ENCODE measurements at places on chromosomes 4 and X.

- no peak for DNase-seq
These were observed 8.4 kb upstream of the HERC3 start for GRCh38 chr4:88583631-88584470.

DNA sequence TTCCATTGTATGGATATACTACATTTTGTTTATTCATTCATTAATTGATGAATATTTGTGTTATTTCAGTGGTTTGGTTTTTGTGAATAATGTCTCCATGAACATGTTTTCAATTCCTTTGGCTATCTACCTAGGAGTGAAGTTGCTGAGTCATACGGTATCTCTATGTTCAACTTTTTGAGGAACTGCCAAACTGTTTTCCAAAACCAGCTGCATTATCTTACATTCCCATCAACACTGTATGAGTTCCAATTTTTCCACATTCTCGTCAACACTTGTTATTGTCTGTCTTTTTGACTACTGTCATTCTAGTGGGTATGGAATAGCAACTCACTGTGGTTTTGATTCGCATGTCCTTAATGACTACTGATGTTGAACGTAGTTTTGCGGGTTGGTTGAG lies 388.6 kb upstream of the MAGEB2 start:
- DNase-seq = no peak

- DNase-seq = peak; percentile 65
These were observed 130.1 kb upstream of the TECRL start for GRCh38 chr4:64539234-64539849.

DNA sequence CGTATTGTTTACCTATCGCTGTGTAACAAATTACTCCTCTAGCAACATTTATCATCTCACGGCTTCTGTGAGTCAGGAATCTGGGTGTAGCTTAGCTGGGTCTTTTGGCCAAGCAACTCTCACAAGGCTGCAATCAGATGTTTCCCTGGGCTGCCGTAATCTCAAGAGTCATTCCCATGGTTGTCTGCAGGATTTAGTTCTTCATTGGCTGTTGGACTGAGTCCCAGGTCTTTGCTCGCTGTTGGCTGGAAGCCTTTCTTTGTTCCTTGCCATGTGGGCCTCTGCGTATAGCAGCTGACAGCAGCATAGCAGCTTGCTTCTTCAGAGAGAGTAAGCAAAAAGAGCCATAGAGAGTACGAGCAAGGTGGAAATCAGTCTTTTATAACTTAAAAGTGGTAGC lies 16.8 kb downstream of the POLR2B start:
- peak; percentile 81 for DNase-seq

GRCh38 chrX:135974279-135974856 lies 580 bp upstream of the MMGT1 start:
- DNase-seq = no peak

GRCh38 chr4:2954358-2955185 lies 8.6 kb downstream of the NOP14 start:
- DNase-seq = no peak

DNA sequence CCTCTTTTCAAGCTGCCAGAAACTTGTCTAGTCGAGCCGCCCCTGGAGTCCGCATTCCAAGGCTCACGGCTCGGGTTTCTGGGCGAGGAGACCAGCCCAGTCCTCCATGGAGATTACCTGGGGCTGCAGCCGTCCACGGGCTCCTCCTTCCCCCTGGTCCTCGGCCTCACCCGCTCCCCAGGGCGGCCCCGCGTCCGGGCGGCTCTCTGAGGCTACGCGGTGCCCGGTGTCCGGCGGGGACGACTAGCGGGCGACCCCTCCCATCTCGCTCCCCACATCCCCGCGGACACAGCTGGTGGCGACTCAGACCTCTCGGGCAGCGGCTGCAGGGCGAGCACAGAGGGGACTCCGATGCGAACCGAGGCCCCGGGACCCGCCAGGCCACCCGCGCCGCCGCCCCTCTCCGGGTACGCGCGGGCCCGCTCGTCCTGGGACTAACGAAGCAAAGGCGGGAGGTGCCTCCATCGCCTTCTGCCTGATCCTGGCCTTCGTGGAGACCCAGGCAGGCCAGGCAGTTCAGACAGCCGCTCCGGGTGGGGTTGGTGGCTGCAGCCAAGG lies 159.4 kb downstream of the TRAM1L1 start:
- peak; percentile 5 for DNase-seq

GRCh38 chrX:67780694-67781109 lies 236.9 kb downstream of the AR start:
- peak; percentile 67 for DNase-seq

DNA sequence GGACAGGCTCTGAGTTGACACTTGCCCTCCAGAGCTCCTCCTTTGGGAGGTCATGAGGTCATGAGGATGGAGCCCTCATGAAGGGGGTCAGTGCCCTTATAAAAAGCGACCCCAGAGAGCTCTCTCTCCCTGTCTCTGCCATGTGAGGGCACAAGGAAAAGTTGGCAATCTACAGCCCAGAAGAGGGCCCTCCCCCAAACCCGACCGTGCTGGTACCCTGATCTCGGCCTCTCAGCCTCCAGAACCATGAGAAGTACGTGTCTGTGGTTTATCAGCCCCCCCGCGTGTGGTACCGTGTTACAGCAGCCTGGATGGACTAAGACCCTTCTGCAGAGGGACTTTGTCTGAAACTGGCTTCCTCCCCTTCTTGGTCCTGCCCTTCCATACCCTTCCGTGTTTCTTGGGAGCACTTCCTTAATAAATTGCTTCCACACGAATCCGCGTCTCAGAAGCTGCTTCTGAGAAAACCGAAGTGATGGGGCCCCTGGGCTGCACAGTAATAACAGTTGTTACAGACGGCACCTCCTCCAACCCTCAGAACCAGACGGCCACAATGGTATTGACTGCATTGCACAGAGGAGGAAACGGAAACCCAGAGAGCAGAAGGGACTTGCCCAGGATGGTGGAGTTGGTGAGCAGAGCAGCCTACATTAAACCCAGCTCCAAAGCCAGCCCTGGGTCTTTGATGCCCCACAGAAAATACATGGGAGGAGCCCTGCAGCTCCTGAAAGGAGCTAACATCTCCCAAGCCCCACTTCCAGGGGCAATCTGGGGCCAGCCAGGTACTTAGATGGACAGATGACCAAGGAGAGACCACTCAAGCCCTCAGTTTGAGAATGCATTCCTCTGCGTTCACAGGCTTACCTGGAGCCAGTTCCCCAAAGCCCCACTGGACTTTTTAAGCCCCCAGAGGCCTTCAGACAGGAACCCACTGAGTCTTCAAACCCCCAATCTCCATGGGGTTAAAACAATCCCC lies 242.7 kb downstream of the BCOR start:
- DNase-seq = no peak

- DNase-seq = no peak
These were observed 258.6 kb downstream of the CAMK2D start for GRCh38 chr4:113502906-113503305.

- no peak for DNase-seq
These were observed 594.7 kb upstream of the GALNT7 start for GRCh38 chr4:172573899-172574298.

DNA sequence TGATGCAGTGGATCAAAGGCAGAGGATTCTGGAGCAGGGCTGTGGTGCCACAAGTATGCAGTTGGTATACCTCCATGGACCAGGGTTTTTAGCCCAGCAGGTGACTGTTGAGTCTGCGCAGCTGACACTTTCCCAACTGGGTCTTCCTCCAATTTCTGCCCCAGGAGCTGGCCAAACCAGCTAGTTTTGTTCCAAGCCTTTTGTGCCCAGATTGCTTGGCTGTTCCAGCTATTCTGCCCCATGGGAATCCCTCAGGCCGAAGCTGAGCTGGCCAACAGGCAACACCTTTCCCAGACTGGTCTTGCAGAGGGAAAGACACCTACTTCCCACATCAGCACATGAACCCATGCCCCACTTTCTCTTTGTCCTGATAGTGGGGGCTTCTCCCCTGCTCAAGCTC lies 22.8 kb upstream of the ANKRD17 start:
- no peak for DNase-seq

DNA sequence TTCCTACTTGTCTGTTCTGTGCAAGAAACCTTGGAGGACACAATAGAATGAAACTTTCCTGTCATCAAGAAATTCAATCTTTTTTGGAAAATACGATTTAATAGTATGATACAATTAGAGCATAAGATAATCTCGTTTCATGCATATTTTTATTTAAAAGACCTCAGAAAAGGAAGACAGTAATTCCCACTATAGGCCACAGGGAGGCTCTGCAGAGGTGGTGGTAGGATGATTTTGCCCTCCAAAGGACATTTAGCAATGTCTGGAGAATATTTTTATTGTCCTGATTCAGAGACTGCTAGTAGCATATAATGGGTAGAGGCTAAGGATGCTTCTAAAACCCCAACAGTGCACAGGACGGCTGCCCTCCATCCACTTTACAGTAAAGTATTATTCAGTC lies 68.7 kb downstream of the PAK3 start:
- DNase-seq = peak; percentile 7
